ENCODE measurements at places on chromosomes 6 and 20.

- DNase-seq: no peak
These were observed 74.2 kb downstream of the CD164 start for GRCh38 chr6:109308018-109308492.

DNA sequence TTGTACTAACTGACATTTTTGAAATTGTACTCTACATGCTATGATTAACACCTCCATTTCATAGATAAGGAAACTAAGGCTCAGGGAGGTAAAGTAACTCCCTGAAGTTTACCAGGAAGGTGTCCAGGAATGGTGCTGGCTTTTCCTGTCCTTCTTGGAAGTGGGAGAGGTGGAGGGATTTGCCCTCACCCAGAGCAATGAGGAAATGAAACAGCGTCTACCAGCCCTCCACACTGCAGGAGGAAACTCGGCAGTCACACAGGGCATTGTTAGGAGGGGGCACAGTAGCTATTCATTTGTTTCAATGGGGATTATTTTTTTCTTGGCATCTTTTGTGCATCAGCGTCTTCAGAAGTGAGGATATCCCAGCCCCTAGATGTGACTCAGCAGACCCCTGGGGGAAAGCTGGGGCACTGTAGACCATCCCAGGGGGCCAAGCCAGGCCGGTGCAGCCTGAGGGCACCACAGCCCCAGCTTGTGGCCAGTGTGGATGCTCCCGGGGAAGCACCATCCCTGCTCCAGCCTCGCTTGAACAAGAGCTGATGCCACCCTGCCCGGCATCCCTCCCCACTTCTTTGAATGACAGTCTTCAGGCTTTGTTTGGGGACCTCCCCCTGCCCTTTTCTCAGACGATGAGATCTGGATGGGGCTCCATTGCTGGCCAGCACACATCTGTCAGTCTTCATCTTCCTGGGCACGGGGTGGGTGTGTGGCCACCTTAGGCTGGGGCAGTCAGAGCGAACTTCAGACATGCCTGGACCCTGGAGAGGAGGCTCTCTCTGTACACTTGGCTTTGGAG is 224.4 kb upstream of the PMEPA1 start:
- no peak for DNase-seq

- no peak for DNase-seq
These were observed 58.3 kb downstream of the RIN2 start for GRCh38 chr20:19816386-19816785.

GRCh38 chr20:52372169-52372568 is 180.6 kb upstream of the ZFP64 start:
- DNase-seq: no peak

GRCh38 chr6:3364391-3364790 is 92.5 kb downstream of the SLC22A23 start:
- no peak for DNase-seq

- no peak for DNase-seq
These were observed 20.2 kb upstream of the NAA20 start for GRCh38 chr20:19996917-19997316.

- no peak for DNase-seq
These were observed 17.1 kb downstream of the TMEM30A start for GRCh38 chr6:75267461-75267860.

- DNase-seq: no peak
These were observed 79.1 kb downstream of the OGFRL1 start for GRCh38 chr6:71367756-71368155.

GRCh38 chr6:169132352-169132940 is 121.2 kb downstream of the THBS2 start:
- DNase-seq: no peak

- no peak for DNase-seq
These were observed 7.4 kb downstream of the FKBP5 start for GRCh38 chr6:35681298-35681697.

GRCh38 chr6:33848484-33848883 is 44.7 kb upstream of the MLN start:
- no peak for DNase-seq

DNA sequence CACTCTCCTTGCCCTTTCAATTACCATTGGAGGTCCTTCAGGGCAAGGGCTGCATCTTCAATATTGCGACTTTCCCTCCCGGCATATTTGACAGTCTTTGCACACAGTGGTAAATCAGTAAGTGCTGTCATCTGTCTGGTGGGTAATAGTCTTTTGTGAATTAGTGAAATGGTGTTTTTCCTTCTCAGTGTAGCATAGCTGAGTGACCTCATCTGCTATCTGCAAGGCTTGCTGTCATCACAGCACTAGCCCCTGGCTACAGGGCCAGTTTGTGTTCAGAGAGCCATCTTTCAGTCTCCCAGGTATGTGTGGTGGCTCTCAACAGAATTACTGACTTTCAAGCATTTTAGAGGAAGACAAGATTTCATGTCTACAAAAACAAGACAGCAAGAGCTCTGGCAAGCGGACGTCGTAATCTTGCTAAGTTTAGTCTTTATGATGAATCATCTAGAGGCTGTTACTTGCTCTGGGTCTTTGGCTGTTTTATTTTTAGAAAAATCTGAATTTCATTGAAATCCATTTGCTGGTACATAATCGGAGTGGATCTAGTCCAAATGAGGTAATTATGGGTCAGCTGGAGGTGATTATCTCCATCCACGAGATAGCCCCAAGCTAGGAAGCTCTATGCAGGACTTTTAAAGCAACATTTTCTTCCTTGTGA is 528.9 kb downstream of the EPM2A start:
- DNase-seq: no peak

DNA sequence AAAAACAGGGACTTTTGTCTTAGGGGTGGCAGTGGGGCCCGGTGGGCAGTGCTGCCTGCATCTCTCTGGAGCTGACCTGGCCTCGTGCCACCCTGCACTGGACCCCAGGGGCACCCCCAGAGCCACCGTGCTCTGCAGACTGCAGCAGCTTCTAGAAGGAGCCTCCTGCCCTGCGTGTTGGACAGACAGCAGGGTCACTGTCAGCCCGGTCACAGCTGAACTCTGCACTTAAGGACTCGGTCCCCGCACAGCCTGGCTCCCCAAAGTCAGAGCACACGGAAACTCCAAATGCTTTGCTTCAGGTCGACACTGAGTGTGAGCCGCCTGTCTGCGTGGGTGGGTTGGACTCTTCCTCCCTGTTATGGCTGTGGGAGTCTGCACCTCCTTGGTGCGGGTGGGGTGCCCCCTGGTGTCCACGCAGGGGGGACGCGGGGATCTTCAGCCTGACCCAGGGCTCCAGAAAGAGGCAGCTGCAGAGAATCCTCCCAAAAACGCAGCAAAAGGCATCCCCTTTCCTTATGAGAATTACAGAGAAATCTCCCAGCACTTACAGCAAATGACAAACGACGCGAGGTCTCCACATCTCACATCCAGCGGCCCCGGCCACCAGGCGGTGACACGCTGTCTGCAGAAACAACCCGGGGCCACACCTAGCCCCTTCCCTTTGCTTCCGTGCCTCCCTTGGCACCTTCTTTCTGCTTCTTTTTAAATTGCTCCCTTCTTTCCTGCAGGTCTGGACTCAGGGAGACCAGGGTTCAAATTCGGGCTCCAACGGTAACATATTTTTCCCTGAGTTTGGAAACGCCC is 36.3 kb upstream of the DACT2 start:
- no peak for DNase-seq

DNA sequence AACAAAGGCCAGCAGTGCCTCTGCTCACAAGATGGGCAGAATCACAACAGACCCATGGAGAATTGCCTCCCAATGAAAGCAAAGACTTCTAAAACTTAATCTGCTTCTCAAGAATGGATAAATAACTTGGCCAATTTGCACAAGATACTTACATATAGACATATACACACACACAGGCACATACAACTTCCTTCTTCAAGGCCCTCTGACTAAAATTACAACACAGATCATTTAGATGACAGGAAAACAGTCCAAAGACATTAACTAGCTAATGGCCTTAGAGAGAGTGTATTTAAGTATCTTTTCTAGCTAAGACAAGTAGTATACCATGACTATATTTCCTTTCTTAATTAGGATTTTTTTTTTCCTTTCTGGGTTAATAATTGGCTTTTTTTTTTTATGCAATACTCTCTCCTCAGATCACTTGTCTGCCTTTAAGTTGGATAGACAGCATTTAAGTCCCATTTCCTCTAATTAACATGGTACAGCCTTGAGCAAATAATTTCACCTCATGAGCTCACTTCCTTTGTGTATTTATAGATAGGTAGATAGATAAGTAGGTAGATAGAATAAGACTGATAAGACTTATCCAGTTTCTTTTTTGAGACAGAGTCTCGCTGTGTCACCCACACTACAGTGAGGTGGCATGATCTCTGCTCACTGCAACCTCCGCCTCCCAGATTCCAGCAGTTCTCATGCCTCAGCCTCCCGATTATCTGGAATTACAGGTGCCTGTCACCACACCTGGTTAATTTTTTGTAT is 70.0 kb downstream of the NRSN1 start:
- DNase-seq: no peak

- no peak for DNase-seq
These were observed 184.4 kb downstream of the GJA10 start for GRCh38 chr6:90078513-90079289.

DNA sequence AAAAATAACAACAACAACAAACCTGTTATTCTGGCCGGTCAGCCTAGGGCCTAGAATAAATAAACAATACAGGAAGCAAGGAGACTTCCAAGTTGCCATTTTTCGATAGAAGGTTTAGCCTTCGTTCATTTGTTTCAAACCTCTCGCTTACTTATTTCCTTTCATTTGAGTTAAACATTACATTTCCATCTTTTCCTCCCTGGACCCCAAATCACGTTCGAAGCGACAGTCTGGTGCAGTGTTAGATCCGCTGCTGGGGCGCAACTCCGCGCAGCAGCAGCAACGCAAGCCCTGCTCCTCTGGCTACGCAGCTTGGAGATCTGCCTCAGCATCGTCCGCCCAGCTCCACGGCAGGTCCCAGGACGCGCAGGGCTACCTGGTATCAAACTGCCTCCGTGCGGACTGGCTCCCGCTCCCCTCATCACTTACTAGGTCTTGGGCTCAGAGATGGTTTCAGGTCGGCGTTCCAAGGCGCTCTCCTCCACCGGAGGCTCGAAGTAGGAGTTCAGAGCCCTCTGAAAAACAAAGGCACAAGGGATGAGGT is 530 bp downstream of the TDP2 start:
- peak; percentile 24 for DNase-seq

- DNase-seq: no peak
These were observed 61.1 kb downstream of the CAP2 start for GRCh38 chr6:17454316-17455005.

GRCh38 chr20:62171245-62171644 is 11.6 kb upstream of the MTG2 start:
- DNase-seq: no peak

GRCh38 chr6:165605901-165606739 is 56.9 kb downstream of the PDE10A start:
- peak; percentile 77 for DNase-seq

GRCh38 chr6:133227344-133227743 is 13.8 kb upstream of the EYA4 start:
- DNase-seq: no peak

DNA sequence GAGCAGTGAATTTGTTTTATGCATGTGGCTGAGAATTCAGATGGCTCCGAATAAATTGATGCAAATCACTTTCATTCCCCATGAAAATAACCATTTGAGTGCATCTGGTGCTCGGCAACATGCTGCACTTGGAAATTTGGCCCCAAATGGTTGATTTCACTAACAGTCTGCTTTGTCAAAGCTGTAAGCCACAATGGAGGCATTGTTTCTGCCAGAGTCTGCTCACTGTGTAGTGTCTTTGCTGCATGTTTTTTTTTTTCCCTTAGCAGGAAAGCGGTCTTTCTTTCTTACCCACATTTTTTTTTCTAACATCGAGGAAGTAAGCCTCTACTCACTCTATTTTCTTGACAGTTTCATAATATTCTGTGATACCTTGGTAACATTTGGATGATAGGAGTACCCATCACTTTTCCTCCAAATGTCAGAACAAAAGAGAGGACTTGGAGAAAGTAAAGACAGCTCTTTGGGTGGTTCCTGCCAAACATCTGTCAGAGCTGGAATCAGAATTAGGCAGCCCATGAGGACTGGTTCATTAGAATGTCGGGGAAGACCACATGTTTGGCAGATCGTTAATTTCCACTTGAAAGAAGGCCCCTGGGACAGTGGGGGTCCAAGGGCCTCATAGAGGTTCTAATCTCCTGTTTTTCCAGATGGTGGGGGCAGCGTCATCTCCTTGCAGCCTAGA is 149.5 kb downstream of the DOK5 start:
- DNase-seq: no peak

DNA sequence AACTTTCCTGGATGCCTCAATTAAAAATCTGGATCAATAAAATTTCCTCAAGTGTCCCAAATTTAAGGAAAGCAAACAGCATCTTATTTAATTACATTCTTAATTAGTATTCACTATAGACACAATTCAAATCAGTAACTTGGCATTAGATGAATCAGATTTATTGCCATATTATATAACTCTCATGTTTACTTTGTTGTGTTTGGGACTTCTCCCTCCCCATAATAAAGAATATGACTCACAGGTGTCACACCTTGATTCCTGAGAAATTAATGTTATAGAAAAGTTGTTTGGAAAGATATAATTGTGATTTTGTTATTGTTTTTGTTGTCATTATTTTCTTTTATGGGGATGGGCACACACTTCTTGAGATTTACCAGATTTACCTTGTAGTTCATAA is 18.4 kb downstream of the EYA4 start:
- no peak for DNase-seq

- no peak for DNase-seq
These were observed 151.7 kb downstream of the ZFAND3 start for GRCh38 chr6:37971266-37971665.

DNA sequence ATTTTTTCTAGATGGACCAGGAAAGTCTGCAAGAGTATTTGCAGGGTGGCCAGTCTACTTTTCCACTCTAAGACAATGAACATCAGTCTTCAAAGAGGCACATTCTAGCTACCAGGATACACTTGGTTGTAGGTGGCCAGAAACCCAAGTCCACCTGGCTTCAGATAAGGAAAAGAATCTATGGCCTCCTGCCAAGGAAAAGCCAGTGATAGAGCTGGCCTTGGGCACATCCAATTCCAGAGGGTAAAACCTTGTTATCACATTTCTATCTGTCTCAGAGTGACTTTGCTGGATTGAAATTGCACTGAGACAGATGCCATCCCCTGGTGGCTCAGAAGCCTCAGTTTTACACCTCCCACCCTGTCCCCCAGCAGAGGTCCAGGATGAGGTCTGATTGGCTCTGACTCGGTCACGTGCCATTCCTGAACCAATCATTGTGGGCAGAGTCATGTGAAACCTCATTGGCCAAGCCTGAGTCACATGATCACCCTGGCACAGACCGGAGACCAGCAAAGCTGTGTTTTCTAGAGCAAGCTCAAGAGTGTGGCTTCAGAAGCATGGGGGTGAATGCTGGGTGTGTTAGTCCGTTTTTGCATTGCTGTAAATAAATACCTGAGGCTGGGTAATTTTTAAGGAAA is 497.4 kb upstream of the SULF2 start:
- peak; percentile 61 for DNase-seq

DNA sequence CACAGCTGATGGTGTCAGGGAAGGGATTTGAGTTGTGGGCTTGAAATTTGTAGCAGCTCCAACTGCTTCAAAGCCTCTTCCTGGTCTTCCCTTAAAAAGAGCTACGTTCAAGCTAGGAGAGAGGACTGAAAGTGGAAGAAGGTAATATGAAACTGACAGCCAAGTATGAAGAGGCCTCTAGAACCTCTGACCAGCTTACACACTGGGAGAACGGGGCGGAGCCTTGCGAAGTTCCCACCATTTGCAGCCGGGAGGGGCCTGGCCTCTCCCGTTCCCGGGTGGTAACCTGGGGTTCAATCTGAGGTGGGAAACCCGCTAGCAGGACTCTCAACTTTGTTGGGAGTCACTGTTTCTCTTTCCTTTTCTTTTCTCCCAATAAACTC is 97.8 kb upstream of the PDE10A start:
- no peak for DNase-seq

- no peak for DNase-seq
These were observed 65.9 kb downstream of the RIN2 start for GRCh38 chr20:19823971-19824370.
